ENCODE measurements at places on chromosomes 11 and 22.

GRCh38 chr22:45504373-45505341 is 2.0 kb downstream of the FBLN1 start:
- peak; percentile 77 for DNase-seq
- peaks cover 24% of the 10 kb centered on the region for H3K36me3 ChIP-seq
- H3K4me1 ChIP-seq = peaks cover 3% of the 10 kb centered on the region
- H3K4me3 ChIP-seq = peak overlapping the region; percentile 96

DNA sequence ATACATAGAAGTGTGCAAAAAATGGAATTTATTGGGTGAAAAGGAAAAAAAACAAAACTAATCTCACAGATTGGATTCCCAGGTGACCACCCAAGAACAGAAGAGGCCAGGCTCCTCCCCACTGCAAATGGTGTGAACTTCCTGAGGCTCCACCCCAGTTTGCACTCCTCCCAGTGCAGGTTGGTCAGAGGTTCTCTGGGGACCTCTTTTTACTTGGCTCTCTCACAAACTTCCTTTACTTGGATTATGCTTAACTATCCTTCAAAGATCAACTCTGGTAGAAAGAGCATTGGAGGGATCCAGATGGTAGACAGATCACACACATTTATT is 138.9 kb upstream of the CCDC90B start:
- H3K4me3 ChIP-seq = peak overlapping the region; percentile 50
- no peak for DNase-seq
- peaks cover 6% of the 10 kb centered on the region for H3K4me1 ChIP-seq

GRCh38 chr22:19105867-19106802 is 16.1 kb downstream of the DGCR2 start:
- no peak overlapping the region for H3K27ac ChIP-seq
- DNase-seq = no peak
- H3K4me1 ChIP-seq = peaks cover 3% of the 10 kb centered on the region

DNA sequence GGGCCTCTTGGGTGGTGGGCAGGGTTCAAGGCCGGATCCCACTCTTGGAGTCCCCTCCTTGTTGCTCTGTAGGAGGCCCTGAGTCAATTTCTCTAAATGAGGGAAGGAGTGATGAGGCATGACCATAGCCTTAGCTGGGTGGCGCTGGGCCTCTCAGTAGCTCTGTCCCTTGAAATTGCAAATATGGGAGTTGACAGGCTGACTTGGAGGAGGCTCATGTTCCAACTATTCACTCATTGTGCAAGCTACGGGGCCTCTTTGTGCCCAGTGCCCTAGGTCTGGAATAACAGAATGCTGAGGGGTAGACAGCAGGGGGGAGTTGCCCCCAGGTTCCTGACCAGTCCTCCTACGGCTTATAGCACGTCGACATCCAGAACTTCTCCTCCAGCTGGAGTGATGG is 8.0 kb downstream of the SELENOM start:
- no peaks in the 10 kb centered on the region for H3K4me1 ChIP-seq
- DNase-seq = no peak
- peaks cover 15% of the 10 kb centered on the region for H3K36me3 ChIP-seq
- H3K4me3 ChIP-seq = no peak overlapping the region

GRCh38 chr11:27281740-27282590 is 81.0 kb downstream of the CCDC34 start:
- no peaks in the 10 kb centered on the region for H3K36me3 ChIP-seq
- H3K27ac ChIP-seq = peak overlapping the region; percentile 27
- H3K4me1 ChIP-seq = peaks cover 12% of the 10 kb centered on the region
- peak; percentile 72 for DNase-seq
- H3K4me3 ChIP-seq = no peak overlapping the region
- no peaks in the 10 kb centered on the region for H3K27me3 ChIP-seq

DNA sequence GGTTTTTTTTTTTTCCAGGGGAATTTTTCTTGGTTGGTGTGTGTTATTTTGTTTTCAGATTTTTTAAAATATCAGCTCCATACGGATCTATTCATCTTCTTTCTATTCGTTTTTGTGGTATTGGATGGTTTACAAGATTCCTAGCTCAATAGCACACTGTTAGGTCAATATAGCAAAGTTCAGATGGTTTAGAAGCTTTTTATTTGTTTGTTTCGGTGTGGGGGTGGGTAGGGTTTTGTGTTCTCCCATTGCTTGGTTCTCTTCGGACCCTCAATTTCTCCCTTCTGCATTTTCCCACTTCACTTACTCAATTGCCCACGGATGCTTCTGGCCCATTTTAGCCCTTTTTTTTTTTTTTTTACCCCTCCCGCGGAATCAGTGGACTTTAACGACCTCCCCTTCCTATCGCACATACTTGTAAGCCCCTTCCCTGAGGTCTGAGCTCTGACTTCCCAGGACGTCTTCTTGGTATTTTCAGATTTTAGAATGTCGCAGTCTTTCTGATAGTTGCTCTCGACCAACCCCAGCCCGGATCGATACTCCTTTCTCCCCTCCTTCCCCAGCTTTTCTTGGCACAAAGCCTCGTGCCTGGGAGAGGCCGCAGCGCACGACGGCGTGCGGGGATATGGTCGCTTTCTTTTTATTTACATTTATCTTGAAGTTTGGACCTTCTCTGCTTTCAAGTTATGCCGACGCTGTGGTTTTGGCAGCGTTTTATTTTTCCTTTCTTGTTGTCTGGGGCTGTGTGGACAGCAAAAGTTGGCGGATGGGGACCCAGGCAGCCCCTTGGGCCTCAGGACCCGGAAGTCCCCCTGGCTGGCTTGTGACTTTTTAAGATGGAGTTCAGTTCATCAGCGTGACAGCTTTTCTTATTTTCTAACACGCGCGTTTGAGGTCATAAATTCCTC is 4.4 kb upstream of the SPDYC start:
- no peaks in the 10 kb centered on the region for H3K4me1 ChIP-seq
- H3K27ac ChIP-seq = no peak overlapping the region
- DNase-seq = no peak
- H3K36me3 ChIP-seq = no peaks in the 10 kb centered on the region
- no peak overlapping the region for H3K4me3 ChIP-seq

GRCh38 chr22:45273452-45274075 is 11.2 kb upstream of the UPK3A start:
- peaks cover 2% of the 10 kb centered on the region for H3K4me1 ChIP-seq
- no peak overlapping the region for H3K4me3 ChIP-seq

DNA sequence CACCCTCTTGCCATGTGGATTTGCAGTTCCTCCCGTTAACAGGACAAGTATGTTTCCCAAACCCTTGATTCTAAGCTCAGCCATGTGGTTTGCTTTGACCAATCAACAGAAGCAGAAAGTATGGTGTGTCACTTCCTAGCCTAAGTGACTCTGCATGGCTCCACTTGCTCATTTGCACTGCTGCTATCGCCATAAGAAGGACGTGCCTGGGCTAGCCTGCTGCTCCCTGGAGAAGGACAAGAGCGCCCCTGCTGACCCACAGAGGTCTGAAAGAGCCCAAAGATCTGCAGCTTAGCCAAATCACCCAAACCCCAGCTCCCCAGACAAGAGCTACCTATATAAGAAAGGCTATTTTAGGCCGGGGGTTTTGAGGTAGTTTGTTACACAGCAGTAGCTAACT is 18.0 kb downstream of the TBRG1 start:
- H3K27ac ChIP-seq = no peak overlapping the region
- H3K27me3 ChIP-seq = no peaks in the 10 kb centered on the region
- H3K4me3 ChIP-seq = no peak overlapping the region
- peaks cover 19% of the 10 kb centered on the region for H3K36me3 ChIP-seq

DNA sequence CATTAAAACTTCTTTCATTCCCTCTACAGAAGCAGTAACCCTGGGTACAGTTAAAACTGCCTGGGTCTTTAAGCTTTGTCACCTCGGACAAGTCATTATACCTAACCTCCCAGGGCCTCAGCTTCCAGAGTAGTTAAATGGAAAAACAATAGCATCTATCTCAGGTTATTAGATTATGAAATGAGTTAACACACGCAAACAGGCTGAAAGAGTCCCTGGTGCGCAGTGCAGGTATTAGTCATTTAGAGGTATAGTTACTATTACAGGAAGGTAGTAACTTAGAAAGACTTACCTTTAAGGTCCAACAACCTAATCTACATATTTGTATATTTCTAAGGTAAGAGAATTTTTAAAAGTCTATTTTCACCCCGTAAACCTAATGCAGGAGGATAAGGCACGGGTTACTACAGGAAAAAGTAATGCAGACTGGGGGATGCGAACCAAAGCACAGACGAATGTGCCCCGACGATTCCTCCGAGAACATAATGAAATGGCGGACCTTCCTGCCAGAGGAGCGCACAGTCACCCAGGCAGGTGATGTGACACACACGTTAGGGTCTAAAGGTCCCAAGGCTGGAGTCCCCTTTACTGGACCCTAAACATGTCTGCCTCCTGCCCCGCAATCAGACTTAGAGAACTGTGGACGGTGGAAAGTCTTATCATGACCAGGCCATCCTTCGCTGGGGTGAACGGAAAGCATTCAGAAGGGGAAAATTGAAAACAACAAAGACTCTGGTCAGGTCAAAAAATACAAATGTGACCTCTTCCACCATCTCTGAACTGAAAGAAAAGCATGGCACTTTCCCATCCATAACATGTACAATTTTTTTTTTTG is 1.3 kb downstream of the NAP1L4 start:
- DNase-seq = no peak
- no peaks in the 10 kb centered on the region for H3K27me3 ChIP-seq
- peak overlapping the region; percentile 88 for H3K27ac ChIP-seq
- H3K36me3 ChIP-seq = peaks cover 10% of the 10 kb centered on the region
- H3K4me3 ChIP-seq = peak overlapping the region; percentile 96

- H3K4me1 ChIP-seq = no peaks in the 10 kb centered on the region
- H3K27ac ChIP-seq = no peak overlapping the region
- no peaks in the 10 kb centered on the region for H3K27me3 ChIP-seq
- no peak for DNase-seq
- no peaks in the 10 kb centered on the region for H3K36me3 ChIP-seq
These were observed 21.8 kb upstream of the CSF2RB start for GRCh38 chr22:36891646-36892045.

DNA sequence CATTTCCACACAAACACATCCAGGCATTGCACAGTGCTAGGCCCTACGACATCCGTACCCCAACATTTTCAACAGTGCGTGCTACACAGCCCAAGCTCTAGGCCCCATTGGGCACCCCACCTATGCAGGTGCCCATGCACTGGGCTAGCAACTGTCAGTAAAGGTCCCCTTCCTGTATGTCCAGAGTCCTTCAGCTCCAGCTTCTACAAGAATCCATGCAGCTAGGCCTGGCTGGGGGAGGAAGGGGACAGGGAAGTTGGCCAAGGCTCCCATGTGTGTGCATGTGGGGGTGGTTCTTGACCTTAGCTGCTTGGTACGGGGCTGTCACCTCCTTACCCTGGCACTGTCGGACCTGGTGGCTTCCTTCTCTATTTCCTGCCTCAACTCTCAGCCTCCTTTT is 1.3 kb downstream of the B3GAT1 start:
- H3K27me3 ChIP-seq = peaks cover 49% of the 10 kb centered on the region
- no peaks in the 10 kb centered on the region for H3K4me1 ChIP-seq
- H3K36me3 ChIP-seq = no peaks in the 10 kb centered on the region
- H3K27ac ChIP-seq = no peak overlapping the region

DNA sequence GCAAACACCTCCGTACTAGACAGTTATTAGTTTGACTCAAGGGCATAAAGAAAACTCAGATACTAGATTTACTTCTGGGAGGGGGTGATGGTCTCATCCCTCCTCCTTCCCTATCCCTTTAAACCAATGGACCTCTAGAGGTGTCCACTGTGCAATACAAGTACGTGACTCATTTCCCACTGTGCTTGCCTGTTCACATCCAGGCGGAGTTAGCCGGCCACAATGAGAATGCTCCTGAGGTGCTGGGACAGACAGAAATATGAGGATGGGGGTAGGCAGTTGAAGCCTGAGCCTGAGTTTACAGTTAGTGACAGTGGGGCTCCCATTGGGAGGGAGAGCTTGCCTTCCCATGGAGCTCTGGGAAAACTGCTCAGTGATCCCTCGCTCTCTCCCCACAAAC is 8.4 kb upstream of the PMM1 start:
- DNase-seq = no peak
- no peaks in the 10 kb centered on the region for H3K27me3 ChIP-seq

GRCh38 chr11:27087432-27087831 is 46.8 kb downstream of the BBOX1 start:
- no peak overlapping the region for H3K4me3 ChIP-seq
- H3K27me3 ChIP-seq = peaks cover 30% of the 10 kb centered on the region
- no peak overlapping the region for H3K27ac ChIP-seq
- no peaks in the 10 kb centered on the region for H3K4me1 ChIP-seq
- no peak for DNase-seq

- no peak for DNase-seq
- no peaks in the 10 kb centered on the region for H3K27me3 ChIP-seq
- no peak overlapping the region for H3K4me3 ChIP-seq
These were observed 37.8 kb downstream of the KCNQ1OT1 start for GRCh38 chr11:2662024-2662312.

- no peak for DNase-seq
- H3K4me3 ChIP-seq = no peak overlapping the region
- no peaks in the 10 kb centered on the region for H3K27me3 ChIP-seq
- H3K4me1 ChIP-seq = no peaks in the 10 kb centered on the region
- H3K27ac ChIP-seq = no peak overlapping the region
- H3K36me3 ChIP-seq = no peaks in the 10 kb centered on the region
These were observed 49.3 kb downstream of the SCUBE1 start for GRCh38 chr22:43293655-43294392.

DNA sequence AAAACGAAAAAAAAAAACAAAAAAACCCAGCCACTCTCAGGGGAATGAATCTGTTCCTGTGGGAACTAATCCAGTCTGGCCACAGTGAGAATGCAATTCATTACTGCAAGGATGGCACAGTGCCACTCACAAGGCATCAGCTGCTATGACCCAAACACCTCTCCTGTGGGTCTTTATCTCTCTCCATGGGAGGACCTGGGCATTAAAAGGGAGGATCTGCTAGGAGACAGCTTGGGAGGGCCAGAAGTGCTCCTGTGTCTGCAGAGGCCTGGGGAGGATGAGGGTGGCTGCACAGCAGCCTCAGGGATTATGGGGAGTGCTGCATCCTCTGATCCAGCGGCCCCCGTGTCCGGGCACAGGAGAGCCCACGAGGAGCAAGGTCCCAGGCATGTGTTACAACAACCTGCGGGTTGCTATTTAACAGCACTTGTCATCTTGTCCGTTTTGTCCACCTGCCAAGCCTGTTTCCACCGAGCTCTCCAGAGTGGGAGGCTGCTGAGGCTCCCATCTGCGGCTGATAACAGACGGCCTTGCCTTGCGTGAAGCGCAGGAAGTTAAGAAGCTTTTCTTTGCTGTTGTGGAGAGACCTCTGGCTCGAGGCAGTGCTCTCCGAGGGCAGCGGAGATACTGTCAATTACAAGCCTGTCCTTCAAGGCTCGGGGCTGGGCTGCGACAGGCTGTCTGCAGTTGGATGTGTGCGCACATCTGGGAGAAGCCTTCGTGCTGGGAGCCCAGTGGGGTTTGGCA is 97.7 kb downstream of the NXPE2 start:
- H3K4me1 ChIP-seq = peaks cover 13% of the 10 kb centered on the region
- no peak for DNase-seq
- H3K27me3 ChIP-seq = peaks cover 28% of the 10 kb centered on the region

GRCh38 chr22:19873960-19874306 is 19.3 kb upstream of the GNB1L start:
- no peaks in the 10 kb centered on the region for H3K27me3 ChIP-seq
- no peak overlapping the region for H3K4me3 ChIP-seq
- H3K27ac ChIP-seq = peak overlapping the region; percentile 10
- H3K4me1 ChIP-seq = no peaks in the 10 kb centered on the region

Data from endodermal cell (in vitro differentiated cells).